ENCODE measurements at places on chromosomes 12 and 14.

DNA sequence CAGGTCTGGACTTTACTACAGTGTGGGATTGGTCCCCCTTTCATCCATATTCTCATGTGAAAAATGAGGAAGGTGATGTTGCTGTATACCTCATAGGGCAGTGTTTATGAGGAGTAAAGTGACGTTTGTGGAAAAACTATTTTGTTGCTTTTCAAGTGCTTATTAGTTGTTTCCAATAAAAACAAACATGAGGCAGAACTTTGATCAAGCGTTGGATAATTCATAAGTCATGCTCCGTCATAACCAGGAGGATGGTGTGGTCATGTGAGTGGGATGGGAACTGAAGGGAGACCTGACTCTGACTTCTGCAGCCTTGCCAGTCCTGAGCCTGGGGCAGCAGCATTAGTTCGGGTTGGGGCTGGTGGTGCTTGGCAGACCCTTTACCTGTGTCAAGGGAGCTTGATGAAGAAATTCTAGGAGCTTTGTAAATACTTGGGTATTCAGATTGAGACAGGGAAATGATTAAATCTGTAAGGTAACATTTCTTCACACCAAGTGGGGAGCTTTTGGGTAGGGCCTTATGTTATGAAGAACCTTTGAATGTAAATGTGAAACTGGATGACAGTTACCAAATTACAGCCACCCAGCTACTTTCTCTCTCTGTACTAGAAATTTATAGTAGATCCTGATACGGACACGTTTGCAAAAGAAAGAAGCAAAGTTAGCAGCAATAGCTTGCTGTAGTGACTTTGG is 462.4 kb upstream of the RGS6 start:
- DNase-seq = no peak

GRCh38 chr12:23193552-23193951 is 568.6 kb downstream of the ETNK1 start:
- no peak for DNase-seq

- DNase-seq = no peak
Observed at GRCh38 chr14:51680031-51680430, 28.3 kb downstream of the FRMD6 start.

DNA sequence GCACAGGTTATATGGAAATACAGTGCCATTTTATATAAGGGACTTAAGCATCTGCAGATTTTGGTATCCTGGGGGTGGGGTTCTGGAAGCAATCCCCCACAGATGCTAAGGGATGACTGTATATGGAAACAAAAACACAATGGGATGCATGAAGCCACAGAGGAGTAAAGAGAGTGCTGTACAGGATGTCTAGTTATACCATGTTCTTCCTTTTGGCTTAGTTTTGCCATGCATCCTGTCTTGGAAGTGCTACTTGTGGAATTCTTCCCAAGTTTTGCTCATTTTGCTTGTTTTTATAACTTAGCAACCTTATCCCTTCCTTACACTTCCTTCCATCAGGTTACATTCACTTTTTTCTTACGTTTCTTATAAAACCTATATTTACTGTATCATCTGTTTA is 55.6 kb downstream of the TRMT5 start:
- no peak for DNase-seq

GRCh38 chr14:20461225-20462141 is at the start of gene PIP4P1:
TSS of gene PIP4P1 (minus strand) at chr14:20461434. CDS start at chr14:20461325, 109 bp downstream.
- peak; percentile 100 for DNase-seq

- DNase-seq = no peak
Observed at GRCh38 chr12:6902448-6902847, 2.2 kb upstream of the LRRC23 start.

- DNase-seq = no peak
Observed at GRCh38 chr14:21275261-21275858, 4.5 kb upstream of the RPGRIP1 start.

- DNase-seq = peak; percentile 65
Observed at GRCh38 chr12:62744551-62744950, 190.4 kb downstream of the PPM1H start.

- peak; percentile 19 for DNase-seq
Observed at GRCh38 chr14:66476964-66477363, 9.2 kb upstream of the CCDC196 start.

DNA sequence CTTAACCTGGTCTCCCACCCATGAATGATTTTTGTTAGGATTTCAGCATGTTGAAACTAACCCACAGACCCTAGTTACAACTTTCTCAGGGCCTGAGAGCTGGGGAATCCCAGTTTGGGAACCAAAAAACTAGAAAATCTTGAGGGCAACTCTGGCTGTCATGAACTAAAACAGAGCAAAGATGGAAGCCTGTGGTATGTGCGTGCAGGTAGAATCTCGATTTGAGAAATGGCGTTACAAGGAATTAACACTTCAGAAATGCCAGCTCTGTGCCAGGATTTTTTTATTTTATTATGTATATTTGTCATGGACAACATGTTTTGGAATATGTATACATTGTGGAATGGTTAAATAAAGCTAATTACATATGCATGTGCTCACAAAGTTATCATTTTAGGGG is 36.4 kb upstream of the BCL2L14 start:
- DNase-seq = no peak

GRCh38 chr12:6787309-6787708 is 2.0 kb upstream of the CD4 start:
- no peak for DNase-seq
